ENCODE measurements at places on chromosomes 16 and 17. TPM values are rescaled to one million over a fixed set of nuclear protein-coding genes. Genes with fewer than 3 reads are reported as not detected.

ADAMTS18 gene
- total RNA-seq, result not detected

OTOP3 gene
- not detected for total RNA-seq

NACA2 gene
- not detected for total RNA-seq

PITPNM3 gene
- total RNA-seq, result 0.52 TPM

DNA sequence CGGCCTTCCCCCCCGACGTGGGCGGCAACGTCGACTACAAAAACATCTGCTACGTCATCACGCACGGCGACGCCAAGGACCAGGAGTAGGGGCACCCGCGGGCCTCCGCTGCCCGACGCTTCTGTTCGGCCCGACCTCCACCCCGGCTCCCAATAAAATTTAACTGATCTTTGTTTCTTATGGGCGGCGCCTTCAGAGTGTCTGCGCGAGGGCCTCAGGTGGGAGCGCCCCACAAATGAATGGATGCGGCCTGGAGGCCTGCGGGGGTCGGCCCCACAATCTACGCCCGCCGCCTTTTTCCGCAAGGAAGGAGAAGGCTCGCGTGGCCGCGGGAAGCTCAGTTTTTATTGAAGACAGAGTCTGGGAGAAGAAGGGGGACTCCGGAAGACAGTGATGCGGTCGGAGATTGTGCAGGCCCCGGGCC, 3.2 kb downstream of the MYL11 start:
- H3K27me3 ChIP-seq, result no peaks in the 10 kb centered on the region
- H3K27ac ChIP-seq, result peak overlapping the region; percentile 99
- peak; percentile 81 for DNase-seq
- peaks cover 36% of the 10 kb centered on the region for H3K4me1 ChIP-seq

DNA sequence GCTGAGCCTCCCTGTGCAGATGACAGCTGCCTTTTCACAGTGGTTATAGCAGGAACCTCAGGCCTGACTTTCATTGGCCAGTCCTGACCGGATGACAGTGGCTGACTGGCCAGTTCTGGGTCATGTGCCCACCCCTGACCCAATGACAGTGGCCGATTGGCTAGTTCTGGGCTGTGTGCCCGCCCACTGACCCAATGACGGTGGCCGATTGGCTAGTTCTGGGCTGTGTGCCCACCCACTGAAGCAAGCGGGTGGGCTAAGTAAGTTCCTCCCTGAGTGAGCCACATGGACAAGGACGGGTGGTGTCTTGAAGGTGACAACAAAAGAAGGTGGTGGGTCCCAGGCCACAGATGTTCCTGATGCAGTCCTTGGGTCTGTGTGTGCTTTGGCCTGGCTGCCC, 9.5 kb downstream of the DEF8 start:
- H3K4me1 ChIP-seq, result no peaks in the 10 kb centered on the region
- H3K27me3 ChIP-seq, result no peaks in the 10 kb centered on the region

- H3K4me3 ChIP-seq, result no peak overlapping the region
- H3K27me3 ChIP-seq, result no peaks in the 10 kb centered on the region
- DNase-seq, result no peak
These were observed 43.6 kb upstream of the ANKFY1 start for GRCh38 chr17:4307179-4307930.

MT1M gene
- not detected for total RNA-seq

DNA sequence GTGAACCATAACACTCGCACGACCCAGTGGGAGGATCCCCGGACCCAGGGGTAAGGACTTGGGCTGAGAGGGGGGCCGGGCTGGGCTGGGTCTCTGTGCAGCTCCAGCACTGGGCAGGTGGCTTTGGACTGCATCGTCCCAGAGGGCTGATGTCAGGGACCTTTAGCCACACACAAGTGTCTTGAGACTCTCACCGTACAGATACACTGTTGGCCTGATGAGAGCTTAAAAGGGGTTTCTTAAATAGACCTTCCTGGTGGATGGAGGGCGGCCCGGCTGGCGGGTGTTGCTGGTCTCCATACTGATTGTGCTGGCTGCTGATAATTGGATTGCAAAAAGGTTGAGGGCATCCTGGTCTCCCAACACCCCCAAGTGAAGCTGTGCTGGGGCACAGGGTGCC, 21.7 kb upstream of the CLEC18A start:
- no peak for DNase-seq
- H3K27me3 ChIP-seq, result no peaks in the 10 kb centered on the region
- no peak overlapping the region for H3K4me3 ChIP-seq
- no peak overlapping the region for H3K27ac ChIP-seq
- no peaks in the 10 kb centered on the region for H3K4me1 ChIP-seq

DNA sequence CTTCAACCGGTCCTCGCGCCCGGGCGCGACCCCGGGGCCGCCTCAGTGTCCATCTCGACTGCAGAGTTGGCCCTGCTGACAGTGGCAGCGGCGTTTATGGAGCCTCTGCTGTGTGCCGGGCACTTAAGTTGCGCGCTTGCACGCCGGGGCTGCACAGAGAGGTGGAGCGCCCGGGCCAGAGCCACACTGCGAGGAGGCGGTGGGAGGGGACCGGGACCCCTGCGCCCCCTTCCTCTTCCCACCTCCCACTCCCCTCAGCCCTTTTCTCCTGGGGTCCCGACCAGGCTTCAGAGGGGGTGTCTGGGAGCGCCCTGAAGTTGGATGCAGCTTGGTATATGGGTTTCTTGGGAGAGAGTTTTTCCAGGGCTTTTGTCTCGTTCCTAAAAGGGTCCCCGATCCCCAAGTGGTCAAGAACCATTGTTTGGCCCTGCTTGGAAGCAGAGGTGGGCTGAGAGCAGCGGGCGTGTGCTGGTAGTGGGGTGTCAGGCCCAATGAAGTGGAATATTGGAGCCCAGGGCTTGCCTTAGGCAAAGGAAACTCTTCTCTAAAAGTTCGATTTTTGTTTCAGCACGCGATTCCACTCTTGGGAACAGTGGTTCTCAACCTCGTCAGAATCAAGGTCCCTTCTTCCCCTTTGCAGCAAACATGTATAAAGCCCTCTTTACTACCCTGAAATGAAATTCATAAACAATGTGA, 605 bp downstream of the MRTFB start:
- H3K36me3 ChIP-seq, result no peaks in the 10 kb centered on the region
- peak overlapping the region; percentile 80 for H3K4me3 ChIP-seq
- H3K27ac ChIP-seq, result peak overlapping the region; percentile 57
- H3K4me1 ChIP-seq, result peaks cover 9% of the 10 kb centered on the region

TLCD2 gene
- 0.30 TPM for total RNA-seq

RAB11FIP3 gene
- 45.7 TPM for total RNA-seq

DNA sequence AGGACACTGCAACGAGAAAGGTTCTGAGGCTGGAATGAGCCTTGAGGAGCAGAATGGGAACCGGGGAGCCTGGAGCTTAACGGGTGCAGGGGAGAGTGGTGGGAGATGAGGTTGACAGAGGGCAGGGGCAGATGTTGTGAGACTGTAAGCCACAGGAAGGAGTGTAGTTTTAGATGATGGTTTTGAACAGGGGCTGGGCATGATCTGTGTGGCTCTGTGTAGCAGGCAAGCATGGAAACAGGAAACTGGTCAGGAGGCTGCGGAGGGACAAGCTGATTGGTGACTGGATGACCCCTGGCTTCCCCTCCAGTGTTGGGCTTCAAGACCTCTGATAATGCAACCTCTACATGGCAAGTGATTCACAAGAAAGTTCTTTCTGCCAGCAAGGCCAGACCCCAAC, 1.4 kb upstream of the CNGB1 start:
- H3K27me3 ChIP-seq, result no peaks in the 10 kb centered on the region
- no peak overlapping the region for H3K27ac ChIP-seq
- no peak overlapping the region for H3K4me3 ChIP-seq
- no peaks in the 10 kb centered on the region for H3K4me1 ChIP-seq

DNA sequence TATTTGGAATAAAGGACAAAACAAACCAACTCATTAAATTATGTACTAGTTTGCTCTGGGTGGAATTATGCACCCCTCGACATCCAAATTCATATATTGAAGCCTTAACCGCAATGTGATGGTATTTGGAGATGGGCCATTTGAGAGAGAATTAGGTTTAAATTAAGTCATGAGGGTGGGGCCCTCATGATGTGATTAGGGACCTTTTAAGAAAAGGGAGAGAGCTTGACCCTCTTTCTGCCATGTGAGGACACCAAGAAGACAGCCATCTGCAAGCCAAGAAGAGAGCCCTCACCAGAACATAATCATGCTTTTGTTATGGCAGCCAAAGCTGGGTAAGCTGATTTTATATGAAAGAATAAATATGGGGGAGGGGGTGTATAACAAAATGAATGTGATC, 2.0 kb downstream of the C16orf87 start:
- H3K27ac ChIP-seq, result peak overlapping the region; percentile 99
- H3K27me3 ChIP-seq, result peaks cover 8% of the 10 kb centered on the region
- no peak for DNase-seq

- DNase-seq, result no peak
- no peak overlapping the region for H3K27ac ChIP-seq
- no peaks in the 10 kb centered on the region for H3K27me3 ChIP-seq
- no peaks in the 10 kb centered on the region for H3K36me3 ChIP-seq
These were observed 30.6 kb upstream of the CLEC3A start for GRCh38 chr16:77991701-77992100.

- H3K27me3 ChIP-seq, result no peaks in the 10 kb centered on the region
- H3K4me3 ChIP-seq, result no peak overlapping the region
- H3K36me3 ChIP-seq, result no peaks in the 10 kb centered on the region
These were observed 62.9 kb downstream of the MAP2K6 start for GRCh38 chr17:69477204-69477902.

DNA sequence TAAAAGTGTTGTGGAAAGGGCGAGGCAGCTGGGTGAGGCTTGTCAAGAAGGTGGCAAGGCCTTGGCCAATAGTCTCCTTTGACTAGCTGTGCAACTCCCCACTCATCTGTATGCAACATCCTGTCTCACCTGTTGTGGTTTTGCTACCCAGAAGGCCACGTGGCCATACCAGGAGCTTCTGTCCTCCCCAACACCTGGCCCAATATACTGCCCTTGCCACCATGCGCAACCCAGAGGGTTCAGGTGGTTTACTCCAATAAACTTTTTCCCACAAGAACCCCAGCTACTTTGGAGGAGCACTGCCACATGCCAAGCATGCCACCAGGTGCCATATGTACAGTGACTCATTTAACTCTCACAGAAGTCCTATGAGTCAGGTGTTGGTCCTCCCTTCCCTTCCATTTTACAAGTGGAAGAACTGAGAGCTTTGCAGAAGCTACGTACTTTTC, 10.2 kb downstream of the MYO19 start:
- H3K4me1 ChIP-seq, result peaks cover 21% of the 10 kb centered on the region
- no peaks in the 10 kb centered on the region for H3K27me3 ChIP-seq
- H3K27ac ChIP-seq, result peak overlapping the region; percentile 67
- no peak for DNase-seq
- no peak overlapping the region for H3K4me3 ChIP-seq

GRCh38 chr16:79347277-79347676, 253.3 kb downstream of the MAF start:
- H3K4me3 ChIP-seq, result no peak overlapping the region
- H3K36me3 ChIP-seq, result no peaks in the 10 kb centered on the region

TBC1D3L gene
- total RNA-seq, result 22.5 TPM

- no peak overlapping the region for H3K4me3 ChIP-seq
- no peak overlapping the region for H3K27ac ChIP-seq
- H3K36me3 ChIP-seq, result no peaks in the 10 kb centered on the region
- H3K4me1 ChIP-seq, result peaks cover 5% of the 10 kb centered on the region
- DNase-seq, result no peak
These were observed 5.4 kb upstream of the ZNF423 start for GRCh38 chr16:49861299-49861698.

- DNase-seq, result no peak
- peaks cover 10% of the 10 kb centered on the region for H3K36me3 ChIP-seq
- no peak overlapping the region for H3K27ac ChIP-seq
- H3K27me3 ChIP-seq, result peaks cover 24% of the 10 kb centered on the region
These were observed 1.9 kb downstream of the ENDOV start for GRCh38 chr17:80416940-80417293.

DNA sequence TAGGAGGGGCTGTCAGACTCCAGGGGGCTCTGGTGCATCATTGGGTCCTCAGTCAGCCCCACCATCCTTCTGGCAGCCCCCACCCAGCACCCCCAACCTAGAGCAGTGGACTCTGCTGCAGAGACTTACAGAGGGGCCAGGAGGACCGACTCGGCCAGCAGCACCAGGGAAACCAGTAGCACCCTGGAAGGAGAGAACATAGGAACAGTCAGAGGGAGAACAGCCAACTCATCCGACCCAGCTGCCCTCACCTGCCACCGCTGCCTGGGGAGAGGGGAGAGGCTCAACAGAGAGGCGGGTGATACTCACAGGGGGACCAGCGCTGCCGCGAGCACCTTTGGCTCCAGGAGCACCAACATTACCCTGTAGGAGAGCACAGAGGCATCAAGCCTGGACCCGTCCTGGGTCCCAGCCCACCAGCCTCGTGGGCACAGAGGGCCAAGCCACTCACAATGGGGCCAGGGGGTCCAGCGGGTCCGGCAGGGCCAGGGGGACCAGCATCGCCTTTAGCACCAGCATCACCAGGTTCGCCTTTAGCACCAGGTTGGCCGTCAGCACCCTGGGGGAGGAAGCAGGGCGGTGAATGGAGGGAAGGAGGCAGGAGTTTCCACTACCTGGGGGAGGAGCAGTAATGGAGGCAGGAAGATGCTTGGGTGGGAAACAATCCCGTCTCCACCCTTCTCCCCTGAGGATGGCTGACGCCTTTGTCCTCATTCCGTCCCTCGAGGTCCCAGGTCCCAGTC, 11.7 kb downstream of the COL1A1 start:
- H3K36me3 ChIP-seq, result no peaks in the 10 kb centered on the region
- H3K27ac ChIP-seq, result no peak overlapping the region
- no peaks in the 10 kb centered on the region for H3K4me1 ChIP-seq
- H3K4me3 ChIP-seq, result no peak overlapping the region
- DNase-seq, result no peak

GRCh38 chr16:61820820-61821219, 215.4 kb downstream of the CDH8 start:
- DNase-seq, result no peak
- H3K27ac ChIP-seq, result no peak overlapping the region
- no peak overlapping the region for H3K4me3 ChIP-seq
- H3K4me1 ChIP-seq, result no peaks in the 10 kb centered on the region

GRCh38 chr17:18250708-18251107, 7.8 kb downstream of the FLII start:
- H3K36me3 ChIP-seq, result peaks cover 79% of the 10 kb centered on the region
- DNase-seq, result no peak
- peaks cover 2% of the 10 kb centered on the region for H3K4me1 ChIP-seq
- H3K27ac ChIP-seq, result no peak overlapping the region
- no peak overlapping the region for H3K4me3 ChIP-seq

CCDC144A gene
- total RNA-seq, result 2.0 TPM

- H3K4me1 ChIP-seq, result no peaks in the 10 kb centered on the region
- no peak for DNase-seq
- peaks cover 2% of the 10 kb centered on the region for H3K27me3 ChIP-seq
These were observed 39.3 kb downstream of the TNFRSF13B start for GRCh38 chr17:16932611-16933010.

GOT2 gene
- total RNA-seq, result 123 TPM

GRCh38 chr16:66703406-66704215, 7.1 kb upstream of the CMTM4 start:
- no peaks in the 10 kb centered on the region for H3K36me3 ChIP-seq
- peaks cover 2% of the 10 kb centered on the region for H3K4me1 ChIP-seq
- DNase-seq, result no peak
- H3K27ac ChIP-seq, result no peak overlapping the region
- no peak overlapping the region for H3K4me3 ChIP-seq
- peaks cover 19% of the 10 kb centered on the region for H3K27me3 ChIP-seq

Measured in activated T-helper 2 cell treated with anti-CD3 and anti-CD28 coated beads, Interferon-gamma antibody, Interleukin-2, Interleukin-4, amounts not matched to agents 10 μg/mL and 5 μg/mL and 100 μg/mL, durations not matched to agents 14 hours and 24 hours and 36 hours (primary cell).